Activated CD8-positive, alpha-beta T cell treated with anti-CD3 and anti-CD28 coated beads, Interleukin-2, amount 10 ng/mL, durations not matched to agents 7 days and 5 days (primary cell): ENCODE measurements at places on chromosomes 5 and 9. TPM values are rescaled to one million over a fixed set of nuclear protein-coding genes. Genes with fewer than 3 reads are reported as not detected.

Gene CCL27
- total RNA-seq = not detected

DNA sequence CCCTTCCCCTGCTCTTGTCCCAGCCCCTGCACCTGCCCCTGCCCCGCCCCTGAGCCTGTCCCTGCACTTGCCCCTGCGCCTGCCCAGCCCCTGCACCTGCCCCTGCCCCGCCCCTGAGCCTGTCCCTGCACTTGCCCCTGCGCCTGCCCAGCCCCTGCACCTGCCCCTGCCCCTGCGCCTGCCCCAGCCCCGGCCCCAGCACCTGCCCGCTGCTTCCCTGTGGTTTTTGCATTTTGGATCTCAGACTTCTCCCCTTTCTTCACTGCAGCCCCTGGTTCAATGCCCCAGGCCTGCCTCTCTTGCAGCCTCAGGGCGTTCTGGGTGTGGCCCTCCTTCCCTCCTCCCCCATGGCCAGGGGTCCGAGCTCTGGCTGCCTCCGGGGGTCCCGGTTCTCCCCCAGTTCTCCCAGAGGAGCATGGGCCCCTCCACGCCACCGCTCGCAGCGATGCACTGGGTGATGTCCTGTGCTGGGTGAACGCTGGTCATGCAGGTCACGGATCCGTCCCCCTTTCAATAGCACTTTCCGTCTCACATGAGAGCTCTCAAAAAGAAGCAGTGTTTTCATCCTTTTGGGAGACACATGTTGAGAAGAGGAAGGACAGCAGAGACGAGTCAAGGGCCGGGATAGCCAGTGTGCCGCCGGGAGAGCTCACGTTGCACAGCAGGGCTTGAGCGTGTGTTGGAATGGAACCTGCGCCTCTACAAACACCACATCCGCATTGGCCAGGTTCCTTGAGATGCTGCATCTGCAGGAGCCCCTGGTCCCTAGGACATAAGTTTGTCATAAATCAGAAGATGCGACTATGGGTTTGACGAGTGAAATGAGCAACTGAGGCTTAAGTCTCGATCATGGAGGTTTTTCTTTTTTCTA lies 44.0 kb upstream of the IRX4 start:
- DNase-seq = no peak
- H3K27ac ChIP-seq = no peak overlapping the region
- peaks cover 3% of the 10 kb centered on the region for H3K27me3 ChIP-seq
- no peaks in the 10 kb centered on the region for H3K36me3 ChIP-seq
- no peak overlapping the region for H3K4me3 ChIP-seq

Gene TXNDC8
- total RNA-seq = not detected

DNA sequence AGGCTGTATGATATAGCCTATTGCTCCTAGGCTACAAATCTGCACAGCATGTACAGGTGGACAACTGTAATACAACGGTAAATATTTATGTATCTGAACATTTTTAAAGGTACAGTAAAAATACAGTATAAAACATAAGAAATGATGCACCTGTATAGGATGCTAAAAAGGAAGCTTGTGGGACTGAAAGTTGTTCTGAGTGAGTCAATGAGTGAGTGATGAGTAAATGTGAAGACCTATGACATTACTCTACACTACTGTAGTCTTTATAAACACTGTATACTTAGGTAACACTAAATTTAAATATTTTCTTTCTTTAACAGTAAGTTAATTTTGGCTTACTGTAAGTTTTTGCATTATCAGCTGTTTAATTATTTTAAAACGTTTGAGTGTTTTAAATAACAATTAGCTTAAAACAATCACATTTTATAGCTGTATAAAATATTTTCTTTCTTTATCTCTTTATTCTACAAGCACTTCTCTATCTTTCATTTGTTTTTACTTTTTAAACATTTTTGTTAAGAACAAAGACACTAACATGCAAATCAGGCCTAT lies 28.1 kb downstream of the CDH18 start:
- no peaks in the 10 kb centered on the region for H3K27me3 ChIP-seq
- H3K4me1 ChIP-seq = no peaks in the 10 kb centered on the region
- no peak overlapping the region for H3K27ac ChIP-seq
- H3K36me3 ChIP-seq = no peaks in the 10 kb centered on the region
- H3K4me3 ChIP-seq = no peak overlapping the region

GRCh38 chr9:92393686-92394085 lies 10.7 kb downstream of the OGN start:
- H3K36me3 ChIP-seq = peaks cover 2% of the 10 kb centered on the region
- DNase-seq = no peak
- no peak overlapping the region for H3K4me3 ChIP-seq
- H3K27me3 ChIP-seq = no peaks in the 10 kb centered on the region
- H3K27ac ChIP-seq = no peak overlapping the region

- no peaks in the 10 kb centered on the region for H3K27me3 ChIP-seq
- DNase-seq = no peak
- no peak overlapping the region for H3K4me3 ChIP-seq
- H3K36me3 ChIP-seq = peaks cover 25% of the 10 kb centered on the region
- H3K4me1 ChIP-seq = peaks cover 29% of the 10 kb centered on the region
These were observed 25.5 kb downstream of the AGTPBP1 start for GRCh38 chr9:85716031-85716877.
